Endothelial cell (in vitro differentiated cells): ENCODE measurements at places on chromosomes 2 and 18.
A peak's percentile ranks its signal among the peaks of the same experiment; 100 is the strongest.

DNA sequence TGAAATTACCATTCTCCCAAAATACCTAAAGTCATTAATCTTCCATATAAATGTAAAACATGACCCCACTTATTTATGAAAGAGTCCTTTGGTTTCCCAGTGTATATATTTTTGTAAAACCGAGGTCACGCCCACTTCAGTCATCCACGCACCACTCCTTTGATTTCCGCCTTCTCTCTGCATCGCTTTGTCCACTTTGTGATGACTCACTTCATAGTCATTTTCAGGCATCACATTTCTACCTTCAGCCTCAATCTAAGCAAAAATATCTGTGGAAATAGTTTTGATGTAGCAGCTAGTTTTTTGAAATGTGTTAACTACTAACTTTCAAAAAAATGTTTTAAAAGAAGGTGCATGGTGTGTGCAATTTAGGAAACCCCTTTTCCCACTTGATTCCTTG, 793.5 kb upstream of the SOX11 start:
- DNase-seq, result no peak

DNA sequence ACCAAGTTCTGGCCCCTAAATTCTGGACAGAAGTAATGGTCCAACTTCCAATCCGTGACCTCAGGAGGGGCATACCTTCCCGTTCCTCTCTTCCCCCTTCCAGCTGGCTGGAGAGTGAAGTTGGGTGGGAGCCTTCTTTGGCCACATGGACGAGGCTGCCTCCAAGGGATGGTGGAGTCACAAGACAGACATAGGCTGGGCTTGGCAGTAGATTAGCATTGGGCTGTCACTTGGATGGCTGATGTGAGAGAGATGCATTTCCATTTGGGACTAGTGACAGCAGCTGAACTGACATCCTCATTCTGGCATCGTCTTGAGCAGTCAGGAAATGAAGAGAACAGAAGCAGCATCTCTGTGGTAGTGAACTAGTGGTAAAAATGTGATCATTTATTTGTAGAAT, 12.6 kb downstream of the NT5DC4 start:
- DNase-seq, result no peak

DNA sequence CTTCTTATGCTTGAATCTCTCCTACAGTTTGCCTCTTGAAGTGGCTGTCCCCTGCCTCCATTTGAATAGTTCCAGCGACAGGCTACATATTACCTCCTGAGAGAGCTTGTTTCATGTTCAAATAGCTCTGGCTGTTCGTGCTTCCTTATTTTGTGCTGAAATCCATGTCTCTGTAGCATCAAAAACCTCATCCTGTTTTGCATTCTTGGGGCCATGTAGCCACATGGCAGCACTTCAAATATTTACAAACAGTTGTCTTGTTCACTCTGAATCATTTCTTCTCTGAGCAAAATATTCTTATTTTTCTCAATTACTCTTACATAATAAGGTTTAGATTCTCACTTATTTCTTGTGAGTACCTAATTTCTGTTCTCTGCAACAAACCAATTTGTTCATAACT, 1243.1 kb upstream of the NXPH2 start:
- no peak for DNase-seq

- no peak for DNase-seq
Measured at GRCh38 chr2:189570570-189571031, 10.0 kb downstream of the SLC40A1 start.

DNA sequence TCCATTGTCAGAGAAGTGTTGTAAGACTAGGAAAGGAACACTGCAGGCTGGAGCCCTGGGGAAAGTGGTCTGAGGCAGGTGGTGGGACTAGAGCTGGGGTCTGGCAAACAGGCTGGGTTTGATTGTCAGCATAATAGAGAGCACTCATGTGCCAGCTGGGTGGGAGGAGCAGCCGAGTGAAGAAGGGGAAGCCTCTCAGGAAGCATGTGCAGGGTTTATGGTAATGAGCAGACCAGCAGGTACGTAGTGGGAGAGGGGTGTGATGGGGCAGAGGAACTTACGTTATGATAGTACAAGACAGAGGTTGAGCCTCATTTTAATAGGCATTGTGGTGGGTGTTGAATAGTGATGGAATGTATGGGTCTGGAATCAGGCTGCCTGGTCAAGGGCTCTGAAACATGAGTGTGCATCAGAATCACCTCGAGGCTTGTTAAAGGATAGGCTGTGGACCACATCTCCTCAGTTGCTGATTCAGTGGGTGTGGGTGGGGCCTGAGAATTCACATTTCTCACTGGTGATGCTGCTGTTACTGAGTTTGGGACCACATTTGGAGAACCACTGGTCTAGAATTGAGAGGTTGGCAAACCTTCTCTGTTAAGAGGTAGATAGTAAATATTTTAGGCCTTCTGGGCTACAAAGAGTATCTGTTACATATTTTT, 1.7 kb upstream of the MGAT5 start:
- DNase-seq, result no peak

GRCh38 chr2:190984595-190984994, 29.4 kb downstream of the STAT1 start:
- DNase-seq, result no peak

- DNase-seq, result peak; percentile 53
Measured at GRCh38 chr2:106886916-106887758, 1.2 kb upstream of the ST6GAL2 start.

DNA sequence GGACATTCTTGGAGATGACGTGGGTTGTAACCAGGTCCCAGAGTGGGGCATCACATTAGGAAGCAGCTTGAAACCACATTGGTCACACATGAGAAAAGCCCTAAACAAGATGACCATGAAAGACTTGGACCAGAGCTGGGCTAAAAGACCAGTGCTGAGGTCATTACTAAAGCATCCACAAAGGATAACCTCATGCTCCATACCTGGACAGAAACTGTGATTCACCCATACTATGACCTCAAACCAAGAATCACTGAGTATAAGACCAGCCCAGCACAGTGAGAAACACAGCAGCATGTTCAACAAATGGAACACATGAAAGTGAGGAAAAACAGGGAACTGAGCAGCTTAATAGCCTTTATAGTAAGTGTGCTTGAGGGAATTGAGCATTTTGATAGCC, 635.5 kb upstream of the NETO1 start:
- no peak for DNase-seq

- DNase-seq, result no peak
Measured at GRCh38 chr2:53170466-53170865, 597.1 kb upstream of the CHAC2 start.

- no peak for DNase-seq
Measured at GRCh38 chr18:49854681-49855080, 41.3 kb upstream of the ACAA2 start.

DNA sequence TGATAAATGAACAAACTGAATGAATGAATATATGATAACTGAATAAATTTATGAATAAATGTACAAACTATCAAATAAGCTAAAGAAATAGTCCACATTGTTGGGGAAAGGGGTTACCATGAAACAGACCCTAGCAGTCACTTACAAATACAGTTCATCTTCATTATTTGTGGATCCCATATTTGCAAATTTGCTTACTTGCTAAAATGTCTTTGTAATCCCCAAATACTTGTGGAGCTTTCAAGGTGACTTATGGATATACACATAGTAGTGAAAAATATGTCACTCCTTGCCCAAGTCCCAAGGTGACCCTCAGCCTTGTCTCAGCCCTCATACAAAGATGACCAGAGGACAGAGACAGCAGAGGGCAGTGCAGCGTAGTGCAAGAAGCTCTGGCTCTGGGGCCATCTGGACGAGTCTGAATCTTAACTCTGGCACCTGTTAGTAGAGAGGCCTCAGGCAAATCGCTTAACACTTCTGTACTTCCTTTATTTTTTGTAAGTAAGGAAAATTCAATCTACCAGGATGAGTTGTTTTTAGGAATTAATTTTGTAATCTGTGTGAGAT, 3.1 kb downstream of the PAIP2B start:
- peak; percentile 56 for DNase-seq

DNA sequence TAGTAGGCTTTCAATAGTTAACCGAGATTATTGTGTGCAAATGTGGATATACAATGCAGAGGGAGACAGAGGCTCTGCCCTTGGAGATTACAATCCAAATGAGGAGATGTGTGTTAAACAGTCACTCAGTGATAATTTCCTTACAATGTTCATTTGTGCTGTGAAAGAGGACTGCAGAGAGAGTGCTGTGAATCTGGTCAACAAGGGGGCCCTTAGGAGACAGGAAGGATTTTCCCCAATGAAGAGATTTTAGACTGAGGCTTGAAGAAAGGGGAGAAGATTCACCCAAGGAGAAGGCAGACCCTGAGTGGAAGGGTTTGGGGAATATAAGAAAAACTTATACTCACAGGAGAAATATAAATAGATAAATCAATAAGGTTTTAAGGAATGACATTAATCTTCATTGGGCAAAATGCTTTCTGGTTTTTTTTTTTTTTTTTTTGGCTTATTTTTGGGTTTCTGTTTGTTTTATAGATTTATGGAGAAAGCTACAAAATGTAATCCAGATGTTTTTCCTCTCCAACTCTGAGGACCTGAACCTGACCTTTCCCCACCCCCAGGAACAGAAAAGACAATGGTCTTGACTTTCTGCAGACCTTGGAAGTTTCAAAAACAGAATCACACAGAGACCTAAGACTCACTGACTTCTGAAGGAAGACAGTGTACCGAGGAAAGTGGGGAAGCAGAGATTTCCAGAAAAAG, 151.3 kb upstream of the SERPINE2 start:
- no peak for DNase-seq

- DNase-seq, result no peak
Measured at GRCh38 chr2:201597397-201597796, 45.9 kb downstream of the TMEM237 start.

DNA sequence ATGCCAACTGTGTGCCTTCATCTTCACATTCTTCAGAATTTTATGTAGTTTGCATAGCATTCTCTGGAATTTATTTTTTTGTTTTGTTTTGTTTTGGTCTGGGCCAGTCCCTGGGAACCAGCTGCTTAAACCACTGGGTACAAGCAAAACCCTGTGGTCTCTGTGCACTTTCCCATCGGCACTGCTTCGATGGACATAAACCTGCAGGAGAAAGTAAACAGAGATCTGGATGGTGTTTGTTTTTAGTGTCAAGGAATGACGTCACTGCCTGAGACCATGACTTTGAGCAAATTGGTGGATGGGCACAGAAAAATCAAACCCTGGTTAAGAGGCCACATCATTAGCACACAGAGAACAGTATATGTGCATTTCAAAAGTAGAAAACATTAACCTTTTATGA, 64.7 kb upstream of the RASGRP3 start:
- no peak for DNase-seq

DNA sequence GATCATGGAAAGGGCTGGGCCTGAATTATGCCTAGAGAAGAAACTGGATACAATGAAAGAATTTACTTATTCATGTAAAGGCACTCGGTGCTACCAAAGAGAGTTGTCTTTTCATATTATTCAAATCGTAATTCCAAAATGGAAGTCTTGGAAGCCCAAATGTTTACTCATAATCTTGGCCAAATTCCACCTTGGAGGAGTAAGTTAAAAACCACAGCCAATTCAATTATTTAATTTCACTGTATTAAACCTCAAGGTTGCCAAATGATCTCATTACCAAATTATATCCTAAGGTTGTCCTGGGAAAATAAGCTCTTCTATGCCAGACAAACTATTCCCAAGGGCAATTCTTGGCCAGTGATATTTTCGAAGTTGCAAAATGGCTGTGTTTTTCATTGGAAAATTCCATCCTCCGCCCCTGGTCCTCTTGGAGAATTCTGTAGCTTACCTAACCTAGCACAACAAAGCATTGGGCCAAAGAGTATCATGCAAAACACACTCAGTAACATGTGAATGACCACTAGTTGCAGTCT, 11.1 kb upstream of the VPS4B start:
- no peak for DNase-seq

GRCh38 chr2:231655488-231655887, 52.8 kb upstream of the PTMA start:
- DNase-seq, result no peak

GRCh38 chr2:241009601-241010530, 11.4 kb downstream of the SNED1 start:
- DNase-seq, result peak; percentile 65

- no peak for DNase-seq
Measured at GRCh38 chr2:75415731-75416130, 145.0 kb downstream of the EVA1A start.

- no peak for DNase-seq
Measured at GRCh38 chr18:56382541-56382940, 255.9 kb downstream of the TXNL1 start.

DNA sequence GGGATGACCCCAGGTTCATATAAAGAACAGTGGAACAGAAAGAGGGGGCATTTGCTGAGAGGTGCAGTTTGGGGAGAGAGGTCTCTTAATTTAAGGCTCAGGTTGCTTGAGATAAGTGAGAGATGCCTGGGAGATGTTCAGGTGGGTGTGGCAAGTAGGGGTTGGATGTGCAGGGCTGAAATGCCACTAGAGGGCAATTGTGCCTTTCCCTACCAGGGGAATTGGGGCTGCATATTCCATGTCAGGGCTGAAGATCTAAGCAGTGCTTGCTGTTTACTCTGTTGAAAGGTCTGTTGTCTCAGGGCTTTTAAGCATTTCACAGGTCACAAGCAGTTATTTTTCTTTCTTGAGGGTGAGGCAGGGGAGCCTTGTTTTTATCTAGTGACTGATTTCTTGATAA, 7.8 kb downstream of the CCDC85A start:
- DNase-seq, result peak; percentile 58

DNA sequence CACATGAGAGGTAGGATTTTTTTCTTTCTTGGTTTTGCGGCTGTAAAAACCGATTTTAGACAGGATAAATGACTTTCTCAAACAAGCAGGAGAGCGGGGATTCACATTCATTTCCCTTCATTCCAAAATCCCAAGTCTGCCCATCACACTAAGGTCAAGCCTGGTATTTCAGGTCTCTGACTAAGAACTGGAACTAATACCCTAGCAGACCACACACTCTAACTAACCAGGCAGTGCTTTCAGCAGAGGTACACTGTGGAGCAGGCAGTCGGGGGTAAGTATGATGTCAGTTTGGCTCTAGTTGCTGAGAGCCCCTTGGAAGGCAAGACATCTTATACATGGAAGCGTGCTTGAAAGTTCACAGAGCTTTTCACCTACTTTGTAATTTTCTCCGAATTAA, 128.1 kb upstream of the LHCGR start:
- no peak for DNase-seq

DNA sequence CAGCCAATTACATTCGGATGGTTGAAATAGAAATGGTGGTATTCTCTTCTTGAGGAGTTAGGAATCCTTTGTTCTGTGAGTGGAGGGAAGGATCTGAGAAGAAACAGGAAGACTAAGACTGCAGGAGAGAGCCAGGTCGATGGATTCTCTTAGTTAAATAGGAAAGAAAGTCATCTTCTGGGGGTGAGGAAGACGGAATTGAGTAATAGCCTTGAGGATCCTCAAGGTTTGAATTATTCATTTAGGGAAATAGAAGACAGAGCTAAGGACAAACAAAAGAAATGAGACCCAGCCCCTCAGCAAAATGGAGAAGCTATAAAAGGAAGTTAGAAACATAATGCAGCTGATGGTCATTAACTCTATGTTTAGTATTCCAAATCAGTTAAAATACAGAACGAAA, 1.8 kb downstream of the LAPTM4A start:
- no peak for DNase-seq

- no peak for DNase-seq
Measured at GRCh38 chr2:234453216-234453615, 43.7 kb downstream of the ARL4C start.
